IMR-90 (cell line): ENCODE measurements at places on chromosomes 1 and 21. TPM values are rescaled to one million over a fixed set of nuclear protein-coding genes. Genes with fewer than 3 reads are reported as not detected.

DNA sequence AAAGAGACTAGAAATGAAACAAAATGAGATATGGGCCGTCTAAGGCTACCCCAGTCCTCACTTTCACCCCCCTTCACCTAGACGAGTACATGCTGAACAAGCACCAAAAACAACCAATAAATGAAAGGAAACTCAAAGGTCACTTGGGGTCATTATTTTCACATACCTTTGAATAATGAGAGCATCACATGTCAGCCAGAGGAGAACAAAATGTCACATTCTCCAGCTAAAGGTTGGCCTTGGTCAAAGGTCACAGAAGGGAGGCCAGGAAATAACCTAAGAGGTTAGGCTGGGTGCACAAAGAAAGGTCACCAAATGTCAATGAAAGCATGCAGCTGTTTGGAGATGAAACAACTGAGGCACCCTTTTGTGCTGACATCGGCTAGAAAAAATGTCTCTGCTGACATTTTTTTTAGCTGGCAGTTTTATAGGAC is 288.7 kb upstream of the USP25 start:
- no peak for DNase-seq

DNA sequence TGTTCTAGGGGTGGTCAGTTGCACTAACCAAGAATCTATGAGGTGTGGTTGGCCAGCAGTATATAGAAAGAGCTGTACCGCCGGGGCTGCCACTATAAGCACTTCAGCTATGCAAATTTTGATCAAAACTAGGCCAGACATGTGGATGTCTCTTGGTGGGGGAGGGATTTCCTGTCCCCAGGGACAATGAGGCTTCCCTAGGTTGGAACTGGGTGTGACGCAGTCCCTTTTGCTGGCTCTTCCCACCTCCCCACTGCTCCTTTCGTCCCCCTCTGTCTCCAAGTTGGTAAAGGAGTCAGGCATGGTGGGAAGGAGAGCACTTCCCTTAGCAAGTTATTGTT is 13.6 kb downstream of the SDCCAG8 start:
- no peak for DNase-seq

- no peak for DNase-seq
Observed at GRCh38 chr1:150249936-150250335, 7.6 kb upstream of the CA14 start.

DNA sequence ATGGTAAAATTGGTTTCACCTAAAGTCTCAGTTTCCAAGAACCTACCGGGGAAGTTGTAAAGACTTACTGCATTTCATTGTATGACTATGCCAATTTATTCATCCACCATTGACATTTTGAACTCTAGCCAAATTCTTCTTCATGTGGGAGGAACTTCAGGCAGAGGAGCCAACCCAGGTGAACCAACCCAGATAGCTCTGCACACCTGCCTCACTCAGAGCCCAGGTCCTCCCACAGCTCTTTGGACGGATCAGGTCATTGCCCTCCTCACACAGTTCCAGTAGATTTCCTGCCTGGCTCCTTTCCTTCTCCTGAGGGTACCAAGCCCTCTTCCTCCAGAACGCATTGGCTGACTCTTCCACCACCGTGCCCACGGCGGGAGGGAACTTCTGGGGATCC is 121.7 kb downstream of the DTL start:
- DNase-seq = no peak

- DNase-seq = no peak
Observed at GRCh38 chr1:92500552-92500951, 13.8 kb upstream of the GFI1 start.

GRCh38 chr1:214708321-214708955 is 105.4 kb downstream of the CENPF start:
- peak; percentile 73 for DNase-seq

- no peak for DNase-seq
Observed at GRCh38 chr1:193077991-193078390, 18.6 kb downstream of the RO60 start.

DNA sequence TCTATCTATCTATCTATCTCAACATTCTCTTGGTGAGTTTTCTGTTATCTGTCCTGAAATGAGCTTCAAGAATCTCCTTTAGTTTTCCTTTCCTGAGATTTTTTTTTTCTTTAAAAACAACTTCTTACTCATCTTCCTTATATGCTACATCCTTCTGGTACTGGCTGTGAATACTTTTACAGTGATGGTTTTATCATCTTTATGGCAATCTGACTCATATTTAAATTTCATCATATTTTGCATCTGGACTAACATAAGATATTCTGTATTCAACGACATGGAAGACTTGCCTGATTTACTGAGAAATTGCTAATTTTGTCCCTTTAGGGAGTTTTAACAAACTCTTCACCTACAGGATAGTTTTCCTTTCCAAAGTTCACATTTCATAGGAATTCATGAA is 33.0 kb downstream of the PDE4B start:
- DNase-seq = peak; percentile 89

GRCh38 chr21:39334611-39335010 is 14.3 kb downstream of the HMGN1 start:
- no peak for DNase-seq

DNA sequence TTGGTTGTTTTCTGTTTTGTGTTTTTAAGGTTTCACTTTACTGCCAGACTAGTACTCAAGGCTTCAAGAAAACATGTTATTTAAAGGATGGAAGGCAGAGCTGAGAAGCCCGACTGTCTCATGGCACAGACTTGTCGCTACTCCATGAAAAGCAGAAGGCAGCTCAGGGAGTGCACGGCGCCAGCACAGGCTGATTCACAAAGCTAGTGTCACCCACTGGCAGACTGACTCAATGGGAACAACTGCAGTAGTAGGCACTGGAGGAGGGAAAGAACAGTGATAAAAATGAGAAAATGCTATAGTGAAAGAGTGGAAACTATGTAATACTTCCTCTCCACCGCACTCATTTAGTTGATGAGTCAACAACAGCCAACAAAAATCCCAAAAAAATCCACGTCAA is 14.7 kb downstream of the HSF2BP start:
- DNase-seq = peak; percentile 67

DNA sequence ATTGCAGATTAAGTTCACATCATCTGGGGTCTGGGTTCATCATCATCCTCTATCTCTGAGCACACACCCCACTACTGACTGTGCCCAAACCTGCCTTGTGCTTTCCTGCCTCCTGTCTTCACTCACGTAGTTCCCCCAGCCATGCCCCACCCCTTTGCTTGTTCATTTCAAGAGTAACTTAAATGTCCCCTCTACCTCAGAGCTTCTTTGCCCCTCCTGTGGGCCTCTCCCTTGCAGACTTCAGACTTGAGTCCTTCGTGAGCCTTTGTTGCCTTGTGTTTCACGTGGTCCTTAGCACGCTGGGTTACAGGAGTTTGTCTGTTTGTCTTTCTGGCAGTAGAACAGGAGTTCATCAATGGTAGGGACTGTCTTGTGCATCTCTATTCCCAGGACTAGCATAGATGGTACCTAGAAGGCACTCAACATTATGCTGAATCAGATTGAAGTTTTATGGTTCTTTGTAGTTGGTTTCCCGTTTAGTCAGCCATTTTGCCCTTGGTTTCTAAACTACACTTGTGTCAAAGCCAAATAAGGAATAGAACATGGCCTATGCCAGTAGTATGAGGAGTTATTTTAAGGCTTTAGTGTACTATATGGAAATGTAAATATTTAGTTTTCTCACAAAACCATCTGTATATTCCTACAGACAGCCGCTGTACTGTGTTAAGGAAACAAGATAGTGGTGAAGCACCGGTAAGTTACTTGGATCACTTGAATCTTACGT is 86.2 kb downstream of the TTC3 start:
- peak; percentile 76 for DNase-seq

DNA sequence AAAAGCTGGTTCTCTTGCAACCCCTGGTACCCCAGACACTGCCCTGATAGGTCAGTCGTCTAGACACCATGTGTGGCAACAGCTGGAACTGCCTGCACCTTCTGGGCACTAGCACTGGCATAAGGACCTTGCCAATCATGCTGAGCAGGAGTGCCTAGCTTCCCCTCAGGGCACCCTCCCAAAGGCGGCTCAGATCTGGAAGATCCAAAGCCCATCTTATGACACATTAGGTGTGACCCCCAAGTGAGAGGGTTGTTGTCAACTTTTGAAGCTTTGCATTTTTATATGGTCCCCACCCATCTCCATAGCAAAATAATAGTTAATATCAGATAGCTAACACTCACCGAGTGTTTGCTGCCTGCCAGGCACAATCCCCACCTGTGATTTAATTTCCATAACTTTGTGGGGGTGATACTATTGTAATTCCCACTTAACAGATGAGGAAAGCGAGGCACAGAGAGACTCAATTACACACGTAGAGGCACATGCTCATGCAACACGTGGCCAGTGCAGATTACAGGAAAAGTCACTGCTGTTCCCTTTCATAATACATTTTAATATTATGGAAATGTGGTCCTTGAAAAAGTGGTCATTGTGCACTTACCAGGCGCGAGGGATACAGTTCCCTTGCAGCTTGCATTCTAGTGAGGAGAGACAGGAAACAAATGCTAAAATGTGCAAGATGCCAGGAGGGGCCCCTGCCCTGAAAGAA is 25.8 kb downstream of the EXOC8 start:
- no peak for DNase-seq

- DNase-seq = no peak
Observed at GRCh38 chr1:170530972-170531757, 801 bp upstream of the GORAB start.

- no peak for DNase-seq
Observed at GRCh38 chr1:48187969-48188563, 34.5 kb upstream of the SLC5A9 start.

DNA sequence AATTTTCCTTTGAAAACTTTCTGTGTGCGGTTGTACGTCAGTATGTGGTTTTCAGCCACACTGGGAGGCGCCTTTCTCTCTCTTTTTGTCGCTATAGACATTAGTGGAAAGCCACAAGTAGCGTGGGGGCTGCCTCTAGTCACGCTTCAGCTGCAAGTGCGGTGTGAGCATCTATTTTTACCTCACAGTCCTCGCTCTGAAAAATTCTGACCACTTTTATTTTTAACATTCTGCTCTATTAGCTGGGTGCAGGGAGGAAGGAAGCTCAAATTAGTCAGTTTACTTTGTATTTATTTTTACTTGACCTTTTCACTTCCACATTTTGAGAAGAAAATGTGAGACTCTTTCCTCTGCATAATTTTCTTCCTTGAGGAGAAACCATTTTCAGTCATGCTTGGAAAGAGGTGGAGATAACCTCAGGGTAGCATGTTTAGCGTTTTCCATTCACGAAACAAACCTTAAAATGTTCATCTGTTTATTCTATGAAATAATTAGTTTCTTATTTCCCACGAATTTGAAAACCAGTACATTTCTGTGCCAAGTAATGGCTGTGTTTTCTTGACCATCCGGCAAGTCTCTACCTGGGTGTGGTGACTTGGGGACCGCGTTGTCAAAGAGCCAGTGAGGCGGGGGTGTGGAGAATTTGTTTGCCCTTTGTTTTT is 35.6 kb downstream of the ADARB1 start:
- no peak for DNase-seq

DNA sequence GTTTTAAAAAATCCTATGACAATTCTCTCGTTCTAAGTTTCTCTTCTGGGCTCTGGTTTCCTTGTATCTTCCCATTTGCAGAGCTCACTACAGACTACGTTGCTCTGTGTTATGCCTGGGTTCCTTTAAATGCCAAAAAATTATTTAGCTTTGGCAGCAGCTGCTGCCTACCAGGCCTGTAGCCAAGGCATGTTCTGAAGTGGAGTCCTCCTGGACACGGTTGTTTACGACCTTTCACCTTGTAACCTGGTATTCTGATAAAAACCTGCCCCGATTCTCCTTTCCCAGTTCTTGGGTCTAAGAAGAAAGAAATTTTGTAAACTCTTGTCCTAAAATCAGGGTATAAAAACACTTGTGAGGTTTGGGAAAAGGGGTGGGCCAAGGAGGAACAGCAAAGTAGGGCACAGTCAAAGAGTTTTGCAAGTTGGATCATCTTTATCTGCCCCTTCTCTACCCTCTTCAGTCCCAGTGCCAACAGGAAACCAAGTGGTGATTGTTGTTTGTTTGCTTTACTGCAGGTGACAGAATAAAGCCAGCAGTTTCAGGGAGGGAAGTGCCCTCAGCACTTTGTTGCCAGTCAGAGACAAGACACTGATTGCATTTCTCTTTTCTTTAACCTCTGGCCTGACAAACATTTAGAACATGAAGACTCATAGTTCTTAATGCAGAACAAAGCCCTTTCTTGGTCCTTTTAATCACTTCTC is 3.1 kb upstream of the TXNIP start:
- no peak for DNase-seq

- no peak for DNase-seq
Observed at GRCh38 chr1:54699936-54700525, 15.6 kb upstream of the TTC4 start.

GRCh38 chr1:108585313-108585712 is 25.4 kb downstream of the EEIG2 start:
- no peak for DNase-seq

DNA sequence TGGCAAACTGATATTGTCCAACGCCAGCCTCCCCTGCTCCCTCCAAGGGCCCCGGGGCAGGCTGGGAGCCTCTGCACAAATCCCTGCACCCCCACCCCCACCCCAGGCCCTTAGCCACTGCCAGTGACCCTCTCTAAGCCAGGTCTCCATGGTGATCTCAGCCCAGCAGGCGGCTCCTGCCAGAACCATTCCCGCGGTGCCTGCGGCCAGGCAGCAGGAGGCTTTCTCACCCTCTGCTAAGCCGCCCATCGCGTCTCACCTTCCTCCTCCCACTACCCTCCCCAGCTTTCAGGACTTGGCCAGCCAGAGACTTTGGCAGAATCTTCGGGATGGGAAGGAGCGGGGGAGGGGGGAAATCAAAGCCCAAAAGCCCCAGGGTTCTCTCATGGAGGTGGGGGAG is 46.8 kb upstream of the WASF2 start:
- DNase-seq = peak; percentile 82

- DNase-seq = peak; percentile 79
Observed at GRCh38 chr21:36613059-36613458, 85.9 kb upstream of the SIM2 start.

HNRNPR gene
- total RNA-seq = 99.7 and 152 TPM in 2 replicates

PRAMEF15 gene
- total RNA-seq = not detected in 2 replicates

RGS8 gene
- not detected in 2 replicates for total RNA-seq

CLCA1 gene
- not detected in 2 replicates for total RNA-seq

CYP2J2 gene
- 0.18 TPM in 1 of 2 replicates, not detected in the other for total RNA-seq

NCAM2 gene
- total RNA-seq = 5.0 and 5.6 TPM in 2 replicates

NTMT2 gene
- not detected in 2 replicates for total RNA-seq

MSH4 gene
- under 0.01 TPM in 2 replicates for total RNA-seq

KPRP gene
- total RNA-seq = not detected in 2 replicates

WDR26 gene
- 23.8 and 41.4 TPM in 2 replicates for total RNA-seq

ACBD3 gene
- total RNA-seq = 59.7 and 95.3 TPM in 2 replicates

C1orf116 gene
- under 0.01 TPM in 1 of 2 replicates, not detected in the other for total RNA-seq

PLA2G2F gene
- not detected in 2 replicates for total RNA-seq
